ENCODE measurements at places on chromosomes 1 and 21.

GRCh38 chr1:221335161-221336101 lies 406.5 kb downstream of the DUSP10 start:
- DNase-seq, result peak; percentile 72

DNA sequence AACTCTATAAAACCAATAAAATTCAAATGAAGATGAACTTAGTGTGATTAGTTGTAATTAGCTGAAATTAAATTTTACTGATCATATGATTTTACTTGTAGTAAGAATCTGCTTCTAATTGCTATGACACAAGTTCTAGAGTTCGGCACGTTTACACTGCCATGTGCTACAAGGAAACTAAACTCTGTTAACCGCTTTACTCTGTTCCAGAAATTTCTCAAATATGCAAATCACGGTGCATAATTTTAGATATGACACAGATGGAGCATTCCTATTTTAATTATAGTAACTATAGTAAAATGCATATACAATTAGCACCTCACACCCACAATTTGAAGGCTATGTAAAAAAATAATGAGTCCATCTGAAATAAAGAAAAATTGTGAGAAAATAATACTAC lies 14.8 kb downstream of the HEATR1 start:
- no peak for DNase-seq

- no peak for DNase-seq
These were observed 76.2 kb upstream of the KIAA1614 start for GRCh38 chr1:180836449-180836848.

DNA sequence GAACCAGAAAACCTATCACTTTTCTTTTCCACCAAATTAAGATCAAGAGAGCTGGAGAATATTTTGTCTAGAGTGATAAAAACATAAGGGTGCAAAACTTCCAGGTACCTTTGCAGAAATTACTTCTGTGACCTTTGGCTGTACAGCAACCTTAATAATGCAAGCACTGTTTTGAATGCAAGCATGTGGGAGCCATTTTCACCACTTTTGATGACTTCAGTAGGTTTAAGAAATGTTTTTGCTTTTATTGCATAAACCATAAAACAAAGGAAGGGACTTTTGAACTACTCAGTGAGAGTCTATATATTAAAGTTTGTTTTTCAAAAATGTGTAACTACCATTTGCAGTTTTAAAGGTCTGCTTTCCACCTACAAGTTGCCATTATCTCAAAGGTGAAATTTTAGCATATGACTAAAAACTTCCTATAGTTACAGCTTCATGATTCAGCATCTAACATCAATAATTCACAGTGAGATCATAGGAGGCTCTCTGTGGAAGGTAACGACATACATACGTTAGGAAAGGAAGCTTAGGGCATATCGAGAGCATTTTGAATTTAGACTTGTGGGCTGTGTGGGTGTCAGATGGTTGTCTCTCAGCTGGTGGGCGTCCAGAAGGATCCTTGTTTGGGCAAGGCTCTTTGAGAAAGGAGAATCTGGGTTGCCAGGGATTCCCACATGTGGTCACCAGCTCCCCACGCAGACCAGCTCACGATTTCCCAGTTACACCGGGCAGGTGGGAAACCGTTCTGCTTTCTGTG lies 1.1 kb upstream of the GADD45A start:
- DNase-seq, result peak; percentile 53

- DNase-seq, result no peak
These were observed 6.7 kb upstream of the IVL start for GRCh38 chr1:152901631-152902030.

GRCh38 chr1:224199679-224200078 lies 16.6 kb downstream of the DEGS1 start:
- no peak for DNase-seq

GRCh38 chr1:209132736-209133467 lies 450.6 kb upstream of the CAMK1G start:
- no peak for DNase-seq

GRCh38 chr1:42735477-42736105 lies 4.4 kb downstream of the CLDN19 start:
- no peak for DNase-seq

DNA sequence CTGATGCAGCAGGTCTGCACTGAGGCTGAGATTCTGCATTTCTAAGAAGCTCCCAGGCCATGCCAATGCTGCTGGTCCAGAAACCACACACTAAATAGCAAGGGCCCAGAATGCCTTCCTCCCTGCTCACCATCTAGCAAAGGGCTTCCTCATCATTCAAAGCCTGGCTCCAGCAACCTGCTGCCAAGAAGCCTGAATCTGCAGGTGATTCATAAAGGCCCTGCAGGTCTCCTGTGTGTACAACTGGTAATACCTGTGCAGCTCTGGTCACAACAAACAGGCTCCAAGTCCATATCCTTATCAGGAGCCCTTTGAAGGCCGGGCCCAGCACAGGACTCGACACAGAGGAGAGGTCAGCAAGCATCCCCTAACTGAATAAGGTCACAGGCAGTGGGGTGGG lies 26.7 kb downstream of the GLIS1 start:
- DNase-seq, result no peak

- peak; percentile 34 for DNase-seq
These were observed 16.1 kb upstream of the CLDN8 start for GRCh38 chr21:30232011-30232410.

DNA sequence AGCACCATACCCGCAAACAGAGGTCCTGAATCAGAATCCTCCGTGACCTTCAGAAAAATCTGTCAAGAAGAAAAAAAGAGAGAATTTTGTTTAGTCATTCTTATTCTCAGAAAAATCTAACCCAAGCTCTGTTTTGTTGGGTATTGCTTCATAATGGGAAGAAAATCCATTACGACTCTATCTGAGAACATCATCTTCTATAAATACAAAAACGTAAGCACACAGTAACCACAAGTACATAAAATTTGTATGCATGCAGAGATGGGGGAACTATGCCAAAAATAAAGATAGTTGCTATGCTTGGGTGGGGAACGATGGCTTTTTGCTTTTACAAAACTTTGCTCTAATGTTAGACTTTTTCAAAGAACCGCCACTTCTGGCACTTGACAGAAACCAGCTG lies 84.2 kb downstream of the ABCA4 start:
- DNase-seq, result peak; percentile 80

- DNase-seq, result no peak
These were observed 4.2 kb downstream of the LGR6 start for GRCh38 chr1:202197653-202198365.

GRCh38 chr1:204652497-204652896 lies 33.0 kb downstream of the LRRN2 start:
- no peak for DNase-seq

DNA sequence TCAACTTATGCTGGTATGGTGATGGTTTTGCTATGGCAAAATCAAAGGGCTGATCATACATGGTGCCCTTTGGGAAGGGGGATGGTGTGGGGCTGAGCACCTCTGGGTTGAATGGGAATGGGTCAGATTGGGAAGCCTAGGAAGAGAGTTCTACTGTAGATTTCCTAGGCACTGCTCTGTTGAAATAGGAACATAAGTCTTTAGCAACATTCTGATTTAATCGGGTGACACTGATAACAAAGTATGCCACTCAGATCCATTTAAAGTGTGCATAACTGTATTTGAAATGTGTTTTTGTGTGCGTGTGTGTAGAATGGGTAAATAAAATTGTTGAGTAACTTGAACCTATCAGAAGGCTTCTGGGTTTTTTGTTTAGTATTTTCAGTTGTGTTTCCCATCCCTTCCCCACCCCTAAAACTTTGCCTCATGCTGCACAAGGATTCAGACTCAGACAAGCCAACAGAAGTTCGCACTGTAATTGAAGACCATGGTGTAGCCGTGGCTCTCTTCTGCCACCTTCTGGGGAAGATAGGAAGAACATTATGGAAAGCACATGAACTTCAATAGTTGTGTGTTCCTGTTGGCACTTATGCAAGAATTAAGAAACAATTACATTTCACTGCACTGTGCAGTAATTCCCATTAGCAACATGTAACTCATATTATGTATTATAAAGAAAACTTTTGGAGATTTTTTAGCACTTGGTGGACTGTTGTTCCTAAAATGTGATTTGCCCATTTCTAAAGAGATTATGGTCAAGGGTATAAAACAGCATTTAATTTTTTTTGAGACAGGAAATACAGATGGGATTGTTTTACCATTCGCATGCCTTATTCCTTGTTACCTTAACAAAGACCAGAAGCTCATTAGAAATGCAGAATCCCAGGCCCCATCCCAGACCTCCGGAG lies 10.9 kb upstream of the C4BPB start:
- DNase-seq, result peak; percentile 71

DNA sequence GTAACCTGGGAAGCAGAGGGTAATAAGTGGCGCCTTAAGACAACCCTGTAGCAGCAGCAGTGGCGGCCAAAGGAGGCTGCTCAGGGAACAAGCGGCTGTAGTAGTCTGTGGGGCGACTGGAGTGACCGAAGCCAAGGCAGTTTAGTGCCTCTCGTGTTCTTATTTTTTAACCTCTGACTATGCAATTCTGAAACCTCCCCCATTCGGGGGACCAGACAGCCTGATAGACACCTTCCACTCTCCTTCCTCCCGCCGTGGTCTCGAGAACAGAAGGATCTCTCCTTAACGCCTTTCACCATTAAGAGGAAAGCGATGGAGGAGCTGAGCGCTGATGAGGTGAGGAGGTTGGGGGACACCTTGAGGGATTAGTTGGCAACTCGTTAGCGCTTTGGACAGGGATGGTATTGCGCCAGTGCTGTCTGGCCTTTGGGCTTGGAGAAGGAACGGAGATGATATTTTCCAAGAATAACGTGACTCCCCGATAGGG lies 644 bp downstream of the UBE4B start:
- DNase-seq, result peak; percentile 32

GRCh38 chr21:32816261-32816660 lies 44.7 kb upstream of the PAXBP1 start:
- DNase-seq, result no peak

DNA sequence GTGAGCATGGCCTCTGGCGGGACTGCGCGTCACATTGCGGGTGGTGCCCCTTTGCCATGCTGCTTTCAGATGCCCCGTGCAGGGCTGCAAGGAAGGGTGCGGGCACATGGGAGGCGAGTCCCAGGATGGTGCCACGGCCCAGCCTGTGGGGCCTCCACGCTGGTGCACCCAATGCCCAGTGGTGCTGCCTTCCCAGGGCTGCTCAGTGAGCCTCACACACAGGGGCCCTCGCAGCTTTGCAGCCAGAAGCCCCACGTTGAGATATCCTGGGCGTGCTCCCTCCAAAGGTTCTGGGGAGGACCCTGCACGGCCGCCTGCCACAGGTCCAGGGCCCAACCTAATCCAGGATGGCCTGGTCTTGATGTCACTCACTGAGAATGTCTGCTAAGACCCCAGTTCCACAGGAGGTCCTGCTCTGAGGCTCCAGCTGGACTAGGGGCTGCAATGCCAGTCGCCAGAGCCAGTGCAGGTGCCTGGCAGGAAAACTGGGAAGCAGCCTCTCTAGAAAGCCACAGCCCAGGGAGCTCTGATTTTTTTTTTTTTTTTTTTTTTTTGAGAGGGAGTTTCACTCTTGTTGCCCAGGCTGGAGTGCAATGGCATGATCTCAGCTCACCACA lies 34.1 kb upstream of the PRSS38 start:
- DNase-seq, result no peak

DNA sequence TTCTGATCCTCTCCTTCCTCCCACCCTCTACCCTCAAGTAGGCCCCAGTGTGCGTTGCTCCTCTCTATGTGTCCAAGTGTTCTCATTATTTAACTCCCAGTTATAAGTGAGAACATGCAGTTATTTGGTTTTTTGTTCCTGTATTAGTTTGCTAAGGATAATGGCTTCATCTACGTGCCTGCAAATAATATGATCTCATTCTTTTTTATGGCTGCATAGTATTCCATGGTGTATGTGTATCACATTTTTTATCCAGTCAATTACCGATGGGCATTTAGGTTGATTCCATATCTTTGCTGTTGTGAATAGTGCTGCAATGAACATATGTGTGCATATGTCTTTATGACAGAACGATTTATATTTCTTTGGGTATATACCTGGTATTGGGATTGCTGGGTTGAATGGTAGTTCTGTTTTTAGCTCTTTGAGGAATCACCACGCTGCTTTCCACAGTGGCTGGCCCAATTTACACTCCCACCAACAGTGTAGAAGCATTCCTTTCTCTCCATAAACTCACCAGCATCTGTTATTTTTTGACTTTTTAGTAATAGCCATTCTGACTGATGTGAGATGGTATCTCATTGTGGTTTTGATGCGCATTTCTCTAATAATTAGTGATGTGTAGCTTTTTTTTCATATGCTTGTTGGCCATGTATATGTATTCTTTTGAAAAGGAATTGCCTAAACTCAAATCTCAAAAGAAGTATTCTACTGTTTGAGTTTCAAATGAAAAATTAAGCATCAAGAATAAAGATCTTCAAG lies 116.9 kb downstream of the ETS2 start:
- peak; percentile 32 for DNase-seq

DNA sequence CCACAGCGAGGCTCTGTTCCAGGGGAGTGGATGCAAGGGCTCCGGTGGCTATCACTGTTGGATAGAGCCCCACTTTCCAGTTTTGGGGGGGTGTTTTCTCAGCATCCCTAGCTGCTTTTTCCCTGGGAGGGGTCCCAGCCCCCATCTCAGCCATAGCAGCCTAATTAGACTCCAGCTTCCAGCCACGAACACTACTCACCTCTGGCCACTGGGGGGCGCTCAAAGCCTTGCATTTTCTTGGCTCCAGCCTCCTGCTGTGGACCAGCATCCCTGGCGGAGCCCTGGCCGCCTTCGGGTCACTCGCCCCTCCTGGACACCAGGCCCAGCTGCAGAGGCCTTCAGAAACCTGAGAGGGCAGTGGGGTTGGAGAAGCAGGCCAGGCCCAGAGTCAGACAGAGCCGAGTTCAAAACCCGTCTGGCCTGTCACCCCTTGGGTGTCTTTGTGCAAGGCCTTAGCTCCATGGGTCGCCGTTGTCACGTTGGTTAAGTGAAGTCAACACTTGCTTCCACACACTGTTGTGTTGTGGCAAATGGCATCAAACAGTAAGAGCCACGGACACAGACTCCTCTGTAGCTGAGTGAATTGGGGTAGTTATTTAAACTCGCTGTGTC lies 93.5 kb upstream of the ACTL8 start:
- peak; percentile 53 for DNase-seq

GRCh38 chr1:209616366-209617046 lies 33.0 kb downstream of the CAMK1G start:
- DNase-seq, result no peak

GRCh38 chr1:86149591-86149990 lies 7.0 kb downstream of the COL24A1 start:
- DNase-seq, result no peak

DNA sequence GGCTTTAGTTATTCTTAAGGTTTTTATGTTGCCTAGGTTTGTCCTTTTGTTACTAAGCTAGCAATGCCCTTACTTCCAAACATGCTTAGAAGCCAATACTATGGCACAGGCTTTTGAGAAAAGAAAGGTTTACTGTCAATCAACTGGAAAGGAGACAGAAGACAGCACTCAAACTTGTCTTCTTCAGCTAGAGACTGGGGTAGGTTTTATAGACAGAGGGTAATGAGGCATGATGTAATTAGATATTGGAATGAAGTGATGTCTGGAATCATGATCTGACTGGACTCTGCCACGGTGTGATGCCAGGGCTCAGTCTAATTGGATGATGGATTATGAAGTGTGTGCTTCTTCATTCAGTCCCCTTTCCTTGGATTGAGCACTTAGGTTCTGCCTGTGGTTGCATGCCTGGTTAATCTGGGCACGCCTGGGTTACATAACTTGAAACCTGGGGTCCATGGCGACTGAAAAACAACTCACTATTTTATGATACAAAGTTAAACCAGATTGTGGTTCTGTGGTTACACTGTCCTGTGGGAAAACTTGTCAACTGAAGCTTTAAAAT lies 625.8 kb downstream of the BRINP3 start:
- DNase-seq, result no peak

Measured in fibroblast of skin of back (primary cell).